ENCODE measurements at places on chromosomes 5 and 9.

DNA sequence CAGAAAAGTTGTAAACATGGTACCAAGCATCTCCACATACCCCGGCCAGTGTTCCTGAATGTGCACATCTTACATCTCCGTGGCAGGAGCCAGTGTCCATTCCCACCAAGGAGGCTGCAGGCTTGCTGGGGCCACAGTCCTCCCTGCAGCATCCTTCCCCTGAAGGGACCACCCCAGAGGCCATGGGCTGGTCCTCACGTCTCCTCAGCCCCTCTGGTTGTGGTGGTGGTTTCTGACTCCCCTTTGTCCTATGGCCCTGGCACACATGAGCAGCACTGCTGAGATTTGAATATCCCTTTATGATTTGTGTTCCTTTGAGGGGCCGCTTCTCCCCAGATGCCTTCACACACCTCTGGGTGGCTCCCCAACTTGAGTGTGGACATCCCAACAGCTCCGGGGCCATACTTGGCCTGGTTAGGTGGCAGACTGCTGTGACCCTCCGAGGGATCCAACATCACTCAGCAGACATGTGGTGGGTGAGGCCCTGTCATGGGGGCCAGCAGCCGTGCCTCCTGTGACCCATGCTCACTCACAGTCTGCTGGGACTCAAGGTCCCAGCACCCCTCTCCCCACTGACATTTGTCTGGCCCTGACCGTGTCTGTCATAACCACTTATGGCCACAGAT is 14.3 kb downstream of the PHF2 start:
- no peak for DNase-seq

DNA sequence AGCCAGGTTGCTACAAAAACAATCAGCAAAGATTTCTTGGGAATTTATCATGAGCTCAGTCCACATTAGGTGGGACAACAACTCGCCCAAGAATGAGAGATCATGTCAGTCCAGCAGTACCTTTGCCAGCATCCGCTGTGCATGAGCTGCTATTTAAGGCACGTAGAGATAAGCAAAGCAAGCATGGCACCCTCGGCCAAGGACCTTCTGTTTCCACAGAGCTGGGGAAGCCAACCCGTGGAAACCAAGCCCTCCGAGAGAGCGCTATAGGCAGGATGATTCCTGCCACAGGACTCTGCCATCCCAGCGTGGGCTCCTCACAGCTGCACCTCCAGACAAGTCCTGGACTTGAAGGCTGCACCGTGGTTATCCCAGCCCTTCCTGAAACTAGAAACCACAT is 189.5 kb upstream of the PPP1R26 start:
- no peak for DNase-seq

DNA sequence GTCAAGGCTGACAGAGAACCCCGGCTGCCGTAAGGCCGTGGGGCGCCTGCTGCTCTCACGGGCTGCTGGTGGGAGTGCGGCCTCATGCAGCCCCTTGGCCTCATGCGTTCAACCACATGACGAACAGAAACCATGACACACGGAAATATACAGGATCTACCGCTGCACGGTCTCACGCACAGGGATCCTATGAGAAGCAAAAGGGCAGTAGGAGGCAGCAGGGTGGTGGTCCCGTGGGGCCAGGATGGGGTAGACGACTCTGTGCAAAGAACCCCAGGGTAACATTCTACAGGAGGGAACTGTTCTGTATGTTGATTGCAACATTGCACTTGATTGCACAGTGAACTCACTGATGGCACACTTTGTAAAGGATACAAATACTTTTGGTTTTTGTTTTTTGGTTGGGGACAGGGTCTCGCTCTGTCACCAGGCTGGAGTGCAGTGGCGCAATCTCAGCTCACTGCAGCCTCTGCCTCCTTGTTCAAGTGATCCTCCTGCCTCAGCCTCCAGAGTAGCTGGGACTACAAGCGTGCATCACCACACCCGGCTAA is 51.6 kb downstream of the NACC2 start:
- DNase-seq = no peak

DNA sequence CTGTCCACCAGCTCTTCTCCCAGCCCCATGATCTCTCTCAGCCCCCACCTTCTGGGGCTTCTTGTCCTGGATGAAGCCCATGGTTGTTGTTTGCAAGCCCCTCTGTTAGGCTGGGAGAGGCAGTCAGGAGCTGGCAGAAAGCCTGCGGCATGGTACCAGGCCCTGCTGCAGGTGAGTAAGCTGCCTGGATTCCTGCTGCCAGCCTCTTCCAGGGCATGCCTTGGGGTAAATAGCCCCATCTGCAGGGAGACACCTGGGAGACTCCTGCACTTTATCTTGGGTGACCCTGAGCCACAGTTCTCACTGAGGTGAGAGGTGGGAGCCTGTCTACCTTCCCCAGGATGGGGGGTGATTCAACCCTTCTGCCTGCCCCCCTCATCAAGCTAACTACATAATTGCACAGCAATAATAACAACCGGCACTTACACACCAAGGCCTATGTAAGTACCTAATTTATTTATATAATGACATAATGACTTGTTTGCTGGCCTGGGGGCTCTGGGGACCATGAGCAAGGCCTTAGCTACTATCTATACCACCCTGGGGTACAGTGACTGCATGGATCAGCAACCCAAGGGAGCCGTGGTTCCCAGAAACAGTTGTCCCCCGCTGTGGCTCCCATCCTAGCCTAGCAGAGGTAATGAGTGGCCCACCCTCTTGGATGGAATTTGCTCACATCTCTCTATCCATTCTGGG is 116.0 kb downstream of the PSD2 start:
- no peak for DNase-seq

GRCh38 chr5:32542216-32543059 is 42.9 kb upstream of the SUB1 start:
- DNase-seq = no peak

DNA sequence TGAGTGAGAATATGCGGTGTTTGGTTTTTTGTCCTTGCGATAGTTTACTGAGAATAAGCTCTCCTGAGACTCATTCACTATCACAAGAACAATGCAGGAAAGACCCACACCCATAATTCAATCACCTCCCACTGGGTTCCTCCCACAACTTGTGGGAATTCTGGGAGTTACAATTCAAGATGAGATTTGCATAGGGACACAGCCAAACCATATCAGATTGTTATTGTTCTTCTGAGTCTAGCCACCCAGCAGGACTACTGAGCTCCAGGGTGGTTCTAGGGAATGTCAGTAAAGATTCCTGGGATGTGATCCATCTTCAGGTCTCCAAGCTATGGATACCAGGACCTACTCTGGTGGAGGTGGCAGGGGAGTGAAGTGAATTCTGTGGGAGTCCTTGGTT is 2075.1 kb upstream of the CDH9 start:
- DNase-seq = no peak

- DNase-seq = no peak
These were observed at the start of gene HEMGN for GRCh38 chr9:97938081-97938644. Gene HEMGN (minus strand): TSS chr9:97938172. CDS start chr9:97938136, 36 bp downstream.

GRCh38 chr5:141746395-141746794 is 64.4 kb upstream of the ARAP3 start:
- no peak for DNase-seq

GRCh38 chr9:98726735-98727134 is 18.0 kb upstream of the GABBR2 start:
- DNase-seq = no peak

- DNase-seq = no peak
These were observed 74.8 kb downstream of the MACIR start for GRCh38 chr5:103333376-103333775.

DNA sequence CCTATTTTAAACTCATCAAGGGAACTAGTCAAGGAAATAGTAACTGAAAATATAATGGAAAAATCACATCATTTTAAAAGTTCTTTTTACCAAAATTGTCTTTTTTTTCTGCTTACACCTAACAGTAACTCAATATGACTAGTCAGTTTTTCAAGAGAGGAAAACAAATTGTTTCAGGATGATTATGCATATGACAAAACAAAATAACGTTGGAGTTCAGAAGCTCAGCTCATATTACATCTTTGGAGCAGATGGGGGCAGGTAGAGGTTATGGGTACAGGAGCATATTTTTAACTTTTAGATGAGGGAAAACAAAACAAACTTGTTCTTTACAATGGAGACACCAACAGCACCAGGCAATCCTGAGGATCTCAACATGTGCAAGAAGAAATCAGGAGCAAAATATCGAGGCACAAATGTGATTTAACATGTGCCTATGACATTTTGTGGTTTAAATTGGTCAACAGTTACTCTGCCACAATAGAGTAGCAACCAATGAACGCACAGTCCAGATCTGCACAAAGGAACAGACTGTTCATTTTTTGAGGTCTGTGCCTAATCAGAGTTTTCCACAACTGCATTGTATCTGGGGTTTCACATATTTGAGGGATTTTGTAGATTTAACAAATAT is 659.0 kb downstream of the ANXA1 start:
- no peak for DNase-seq

GRCh38 chr5:20030125-20030524 is 42.1 kb upstream of the CDH18 start:
- no peak for DNase-seq

- no peak for DNase-seq
These were observed 14.3 kb downstream of the SNX30 start for GRCh38 chr9:112764837-112765236.

DNA sequence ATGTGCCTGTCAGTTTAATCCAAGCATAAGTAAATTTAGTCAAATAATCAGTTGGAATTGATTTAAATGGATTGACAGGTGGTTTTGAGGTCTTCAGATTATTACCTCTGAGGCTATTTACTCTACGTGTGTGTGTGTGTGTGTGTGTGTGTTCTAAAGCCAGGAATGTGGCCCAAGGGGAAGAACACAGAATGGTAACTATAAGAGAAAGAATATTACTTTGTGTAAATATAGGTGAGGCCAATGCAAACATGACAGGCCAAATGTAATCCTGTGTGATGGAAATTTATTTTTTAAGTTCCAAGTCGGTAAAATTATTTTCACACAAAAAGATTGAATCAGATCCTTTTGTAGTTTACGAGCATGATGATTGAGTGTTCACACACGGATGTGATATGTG is 390.0 kb downstream of the PLK2 start:
- no peak for DNase-seq

GRCh38 chr9:3446313-3446712 is 79.5 kb downstream of the RFX3 start:
- no peak for DNase-seq

DNA sequence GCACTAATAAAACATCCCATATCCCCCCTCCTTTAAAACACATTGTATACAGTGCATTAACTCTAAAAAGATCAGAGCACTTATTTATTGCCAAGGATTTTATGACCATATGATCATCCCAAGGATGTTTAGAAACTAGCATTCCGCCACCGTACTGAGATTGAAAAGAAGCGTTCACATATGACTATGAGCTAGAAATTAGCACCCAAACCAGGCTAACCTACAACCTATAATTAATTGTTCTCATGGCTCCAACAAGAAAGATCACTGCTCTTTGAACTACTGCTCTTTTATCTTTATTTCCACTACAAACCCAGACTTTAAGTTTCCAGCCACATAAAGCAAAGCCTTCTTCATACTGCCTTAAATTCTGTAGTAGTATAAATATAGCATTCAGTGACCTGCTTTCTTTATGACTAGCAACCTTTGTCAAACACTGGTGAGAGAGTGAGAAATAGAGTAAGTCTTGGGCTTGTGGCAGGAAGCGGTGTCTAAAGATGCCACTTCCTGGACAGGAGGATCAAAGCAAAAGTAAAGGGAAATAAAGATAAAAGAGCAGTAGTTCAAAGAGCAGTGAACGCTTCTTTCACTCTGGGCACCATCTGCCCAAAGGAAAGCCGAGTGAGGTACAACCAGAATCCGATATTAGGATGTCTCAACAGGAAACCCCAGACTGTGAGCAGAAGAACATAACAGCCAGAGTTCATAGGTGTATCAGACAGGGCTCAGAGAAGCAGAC is 151.1 kb upstream of the ERCC6L2 start:
- DNase-seq = no peak

DNA sequence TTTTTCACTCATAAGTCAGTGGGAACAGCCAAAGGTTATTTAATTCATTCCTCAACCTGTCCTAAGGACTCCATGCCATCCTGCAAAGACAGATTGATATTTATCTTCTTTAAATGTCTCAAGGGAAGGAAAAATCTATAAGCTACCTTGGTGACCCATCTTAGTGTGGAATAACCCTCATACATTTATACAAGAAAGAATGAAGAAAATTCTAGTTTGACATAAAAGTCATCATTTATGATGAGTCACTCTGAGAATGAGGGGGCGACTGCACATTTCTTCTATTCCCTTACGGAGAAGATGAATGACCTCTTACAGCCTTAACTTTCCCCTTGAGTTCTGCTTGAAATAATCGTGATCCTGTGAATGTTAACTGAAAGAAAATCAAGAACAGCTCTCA is 26.8 kb upstream of the NUDT12 start:
- DNase-seq = no peak

GRCh38 chr5:176515396-176515795 is 21.8 kb downstream of the RNF44 start:
- no peak for DNase-seq

GRCh38 chr5:58786035-58786434 is 203.2 kb downstream of the RAB3C start:
- no peak for DNase-seq

DNA sequence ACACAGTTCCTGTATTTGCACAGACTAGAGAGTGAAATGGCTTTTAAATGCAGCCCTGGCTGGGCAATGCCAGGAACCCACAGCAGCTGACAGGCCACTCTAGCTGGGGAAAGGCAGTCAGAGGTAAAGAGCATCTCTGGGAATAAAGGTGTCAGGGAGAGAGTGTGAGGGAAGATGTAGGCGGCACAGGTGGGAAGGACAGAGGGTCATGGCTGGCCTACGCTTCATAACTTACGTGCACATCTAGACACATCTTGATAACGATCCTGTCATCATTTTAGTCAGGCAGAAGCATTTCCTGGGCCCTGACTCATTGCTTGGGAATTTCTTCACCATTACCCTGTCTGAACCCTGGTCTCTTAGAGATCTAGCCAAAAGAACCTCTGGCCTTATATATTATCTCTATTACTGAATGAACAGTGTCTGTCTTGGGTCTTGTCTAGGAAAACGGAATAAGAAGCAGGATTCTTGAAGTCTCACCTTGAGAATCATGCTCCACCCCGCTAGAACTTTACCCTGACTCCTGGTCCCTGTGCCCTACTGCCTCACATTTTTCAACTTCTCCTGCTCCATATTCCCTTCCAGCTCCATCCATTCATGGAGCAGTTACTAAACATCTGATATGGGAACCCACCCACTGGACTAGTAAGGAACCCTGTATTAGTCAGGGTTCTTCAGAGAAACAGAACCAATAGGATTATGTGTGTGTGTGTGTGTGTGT is 106.4 kb upstream of the ELL2 start:
- no peak for DNase-seq

DNA sequence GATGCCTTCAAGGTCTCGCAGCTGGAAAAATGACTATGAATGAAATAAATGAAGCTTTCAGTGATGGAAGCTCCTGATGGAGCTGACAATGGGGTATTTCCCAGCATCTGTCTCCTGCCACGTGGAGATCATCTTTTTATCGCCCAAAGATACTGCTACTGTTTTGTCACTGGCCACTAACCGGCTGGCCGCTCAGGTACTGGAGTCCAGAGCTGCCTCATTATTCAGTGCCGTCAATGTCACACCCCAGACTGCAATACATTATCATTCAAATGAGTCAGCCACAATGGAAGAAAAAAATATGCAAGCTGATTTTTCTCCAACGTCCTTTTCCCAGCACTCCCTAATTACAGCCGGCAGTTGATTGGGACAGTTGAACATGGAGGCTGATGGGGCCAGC is 280.4 kb downstream of the ZSWIM6 start:
- DNase-seq = no peak

GRCh38 chr9:20224756-20225155 is 397.5 kb downstream of the MLLT3 start:
- DNase-seq = no peak

- no peak for DNase-seq
These were observed 679 bp downstream of the DOLK start for GRCh38 chr9:128946571-128947276.

GRCh38 chr5:102956599-102956998 is 163.3 kb downstream of the GIN1 start:
- no peak for DNase-seq

All from 8988T (cell line).